Neural progenitor cell (in vitro differentiated cells): ENCODE measurements at places on chromosomes 12 and 14.
A peak's percentile ranks its signal among the peaks of the same experiment; 100 is the strongest.

- H3K27me3 ChIP-seq, result no peaks in the 10 kb centered on the region
- H3K27ac ChIP-seq, result no peak overlapping the region
- H3K36me3 ChIP-seq, result no peaks in the 10 kb centered on the region
- DNase-seq, result no peak
Measured at GRCh38 chr12:27555925-27556778, 32.1 kb downstream of the PPFIBP1 start.

GRCh38 chr14:90105756-90106155, 44.0 kb downstream of the KCNK13 start:
- H3K27me3 ChIP-seq, result no peaks in the 10 kb centered on the region
- no peak overlapping the region for H3K4me3 ChIP-seq
- H3K27ac ChIP-seq, result no peak overlapping the region
- DNase-seq, result no peak
- H3K36me3 ChIP-seq, result no peaks in the 10 kb centered on the region

GRCh38 chr12:75087654-75088053, 122.0 kb downstream of the KCNC2 start:
- DNase-seq, result peak; percentile 2
- no peak overlapping the region for H3K27ac ChIP-seq
- H3K36me3 ChIP-seq, result no peaks in the 10 kb centered on the region
- no peaks in the 10 kb centered on the region for H3K4me1 ChIP-seq

DNA sequence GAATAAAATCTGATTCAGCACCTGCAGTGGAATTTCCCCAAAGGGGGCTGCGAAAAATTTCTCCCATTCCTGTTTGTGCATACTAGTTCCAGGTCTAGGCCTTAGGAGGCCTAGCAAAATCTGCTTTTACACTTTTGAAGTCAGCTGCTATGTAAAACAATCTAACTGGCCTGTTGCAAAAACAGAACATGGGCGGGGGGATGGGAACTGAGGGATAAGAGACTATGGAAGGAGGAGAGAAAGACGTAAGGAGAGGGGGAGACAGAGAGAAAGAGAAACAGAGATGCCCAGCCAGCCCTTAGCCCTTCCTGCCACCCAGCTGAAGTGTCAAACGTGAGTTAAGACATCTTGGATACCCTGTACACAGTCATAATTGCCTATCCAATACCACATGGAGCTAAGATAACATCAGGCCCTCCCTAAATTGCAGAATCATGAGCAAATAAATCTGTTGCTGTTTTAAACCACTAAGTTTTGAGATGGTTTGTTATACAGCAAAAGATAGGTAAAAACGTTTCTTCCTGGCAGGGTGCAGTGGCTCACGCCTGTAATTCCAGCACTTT, 45.6 kb downstream of the SPTLC2 start:
- H3K36me3 ChIP-seq, result no peaks in the 10 kb centered on the region
- H3K4me3 ChIP-seq, result no peak overlapping the region
- DNase-seq, result no peak
- no peak overlapping the region for H3K27ac ChIP-seq

DNA sequence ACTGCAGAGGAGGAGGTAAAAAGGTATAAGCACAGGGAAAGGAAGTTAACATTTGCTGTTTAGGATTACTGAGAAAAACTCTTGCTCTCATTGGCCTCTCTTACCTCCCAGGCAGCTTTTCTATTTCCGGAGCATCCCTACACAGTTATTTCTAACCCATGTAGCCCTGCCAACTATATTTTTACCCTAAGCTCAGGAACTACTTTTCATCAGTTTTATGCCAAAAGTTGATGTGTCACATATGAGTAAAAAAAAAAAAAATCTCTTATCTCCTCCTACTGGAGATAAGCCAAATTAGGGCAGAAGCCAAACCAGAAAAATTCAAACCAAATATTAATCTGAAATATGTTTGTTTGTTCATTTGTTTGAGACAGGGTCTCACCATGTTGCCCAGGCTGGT, 34.4 kb upstream of the PSMA6 start:
- no peaks in the 10 kb centered on the region for H3K36me3 ChIP-seq
- no peak overlapping the region for H3K27ac ChIP-seq
- no peak for DNase-seq
- H3K4me1 ChIP-seq, result no peaks in the 10 kb centered on the region
- no peaks in the 10 kb centered on the region for H3K27me3 ChIP-seq

DNA sequence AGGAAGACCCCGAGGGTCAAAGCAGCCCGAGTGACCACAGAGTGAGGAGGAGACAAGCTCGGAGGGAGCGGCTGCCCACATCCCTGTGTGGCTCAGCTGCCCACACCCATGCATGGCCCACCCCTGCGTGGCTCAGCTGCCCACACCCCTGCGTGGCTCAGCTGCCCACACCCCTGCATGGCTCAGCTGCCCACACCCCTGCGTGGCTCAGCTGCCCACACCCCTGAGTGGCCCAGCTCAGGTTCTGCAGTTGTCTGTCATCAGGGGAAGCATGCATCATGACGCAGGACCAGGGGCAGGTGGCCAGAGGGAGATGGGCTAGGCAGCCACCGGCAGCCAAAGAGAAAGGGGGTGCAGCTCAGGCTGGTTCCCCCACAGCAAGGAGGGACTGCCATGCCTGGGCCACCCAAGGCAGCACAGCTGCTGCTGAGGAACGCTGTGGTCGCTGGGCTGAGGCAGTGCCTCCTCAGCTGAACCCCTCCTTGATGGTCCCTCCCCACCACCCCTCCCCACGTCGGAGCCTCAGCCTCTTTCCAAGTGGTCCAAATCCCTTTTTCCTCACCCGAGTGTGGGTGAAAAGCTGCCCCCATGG, 33.3 kb upstream of the NUDT14 start:
- DNase-seq, result no peak
- no peak overlapping the region for H3K4me3 ChIP-seq
- H3K36me3 ChIP-seq, result no peaks in the 10 kb centered on the region
- H3K27ac ChIP-seq, result no peak overlapping the region
- no peaks in the 10 kb centered on the region for H3K27me3 ChIP-seq
- H3K4me1 ChIP-seq, result no peaks in the 10 kb centered on the region

GRCh38 chr14:64878837-64879634, 671 bp downstream of the SPTB start:
- peak overlapping the region; percentile 78 for H3K4me3 ChIP-seq
- no peak overlapping the region for H3K27ac ChIP-seq
- peak; percentile 37 for DNase-seq
- H3K4me1 ChIP-seq, result peaks cover 5% of the 10 kb centered on the region
- peaks cover 93% of the 10 kb centered on the region for H3K27me3 ChIP-seq

DNA sequence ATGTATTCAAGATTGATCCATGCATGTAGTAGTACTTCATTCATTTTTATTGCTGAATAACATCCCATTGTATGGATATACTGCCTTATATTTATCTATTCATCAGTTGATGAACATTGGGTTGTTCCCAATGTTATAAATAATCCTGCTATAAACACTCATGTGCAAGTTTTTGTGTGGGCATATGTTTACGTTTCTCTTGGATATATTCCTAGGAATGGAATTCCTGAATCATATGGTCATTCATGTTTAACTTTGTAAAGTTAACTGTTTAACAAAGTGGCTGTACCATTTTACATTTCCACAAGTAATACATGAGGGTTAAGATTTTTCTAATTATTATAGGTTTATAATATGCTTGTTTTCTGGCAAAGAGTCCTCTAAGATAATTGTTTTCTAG, 1568.2 kb upstream of the SEL1L start:
- H3K27ac ChIP-seq, result no peak overlapping the region
- no peaks in the 10 kb centered on the region for H3K27me3 ChIP-seq
- DNase-seq, result no peak
- no peaks in the 10 kb centered on the region for H3K36me3 ChIP-seq
- H3K4me3 ChIP-seq, result no peak overlapping the region

DNA sequence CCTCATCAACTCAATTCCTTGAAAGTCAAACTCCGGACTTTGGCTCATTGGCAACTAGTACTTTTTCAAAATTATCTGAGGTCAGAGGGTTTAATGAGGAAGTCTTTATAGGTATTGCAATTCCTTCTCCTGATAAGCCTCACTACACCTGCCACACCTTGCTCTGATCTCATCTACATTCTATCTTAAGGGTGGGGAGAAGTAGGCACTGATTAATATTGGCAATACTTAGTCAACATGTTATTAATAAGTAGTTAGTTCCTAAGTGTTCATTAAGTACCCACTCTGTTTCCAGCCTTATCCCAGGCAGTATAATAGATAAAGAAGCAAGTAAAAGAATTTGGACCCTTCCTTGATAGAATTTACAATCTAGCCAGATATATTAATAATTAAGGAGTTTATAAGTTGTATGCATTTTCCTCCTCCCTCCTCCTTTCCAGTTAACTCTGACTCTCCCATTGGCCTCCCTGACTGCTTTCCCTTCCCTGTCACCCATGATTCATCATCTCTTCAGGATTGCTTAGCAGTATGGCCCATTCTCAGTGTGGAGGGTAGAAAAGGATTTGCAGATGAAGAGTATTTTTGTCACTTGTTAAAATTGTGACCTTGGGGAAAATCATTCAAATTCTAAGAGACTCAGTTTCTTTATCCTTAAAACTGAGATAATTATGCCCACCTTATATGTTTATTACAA, 231.0 kb upstream of the ATP2B1 start:
- no peak overlapping the region for H3K27ac ChIP-seq
- H3K4me1 ChIP-seq, result no peaks in the 10 kb centered on the region
- no peaks in the 10 kb centered on the region for H3K27me3 ChIP-seq
- DNase-seq, result no peak

GRCh38 chr12:107328442-107329133, 235.2 kb upstream of the CRY1 start:
- no peaks in the 10 kb centered on the region for H3K36me3 ChIP-seq
- peaks cover 6% of the 10 kb centered on the region for H3K27me3 ChIP-seq
- no peak overlapping the region for H3K4me3 ChIP-seq
- H3K4me1 ChIP-seq, result peaks cover 18% of the 10 kb centered on the region
